ENCODE measurements at places on chromosomes 16 and 17.

DNA sequence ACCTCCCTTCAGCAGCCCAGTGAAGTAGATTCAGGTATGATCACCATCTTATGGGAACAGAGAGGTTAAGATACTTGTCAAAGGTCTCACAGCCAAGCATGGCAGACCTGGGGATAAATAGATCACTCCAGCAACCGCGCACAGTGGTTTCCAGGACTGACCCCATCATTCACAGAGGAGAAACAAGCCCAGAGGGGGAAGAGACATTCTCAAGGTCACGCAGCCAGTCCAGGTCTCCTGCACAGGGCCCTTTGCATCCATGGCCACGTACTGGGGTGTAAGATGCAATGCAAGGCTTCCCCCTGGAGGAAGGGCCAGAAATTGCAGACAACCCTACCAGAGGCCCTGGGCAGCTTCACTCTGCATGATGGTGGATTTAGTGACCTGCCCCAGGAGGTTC is 19.9 kb downstream of the TLE7 start:
- peak; percentile 46 for DNase-seq

DNA sequence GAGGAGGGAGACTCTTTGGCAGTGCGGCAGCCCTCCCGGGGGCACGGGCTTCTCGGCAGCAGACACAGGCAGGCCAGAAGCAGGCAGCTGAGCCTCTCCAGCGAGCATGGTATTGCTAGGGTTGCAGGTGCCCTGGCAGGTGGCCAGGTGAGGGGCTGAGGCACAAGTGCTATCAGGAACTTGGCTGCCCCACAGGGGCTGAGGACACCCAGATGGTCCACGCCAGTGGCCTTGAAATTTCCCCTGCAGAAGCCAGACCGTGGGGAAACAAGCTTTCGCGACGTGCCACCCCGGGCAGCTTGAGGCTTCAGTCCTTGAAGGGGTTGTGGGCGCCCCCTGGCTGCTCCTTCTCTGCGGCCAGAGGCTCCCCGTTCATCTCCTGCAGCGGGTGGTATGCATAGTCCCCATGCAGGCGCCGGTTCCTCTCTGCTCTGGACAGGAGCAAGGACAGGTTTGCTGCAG is 8.5 kb downstream of the NAGPA start:
- DNase-seq, result no peak

DNA sequence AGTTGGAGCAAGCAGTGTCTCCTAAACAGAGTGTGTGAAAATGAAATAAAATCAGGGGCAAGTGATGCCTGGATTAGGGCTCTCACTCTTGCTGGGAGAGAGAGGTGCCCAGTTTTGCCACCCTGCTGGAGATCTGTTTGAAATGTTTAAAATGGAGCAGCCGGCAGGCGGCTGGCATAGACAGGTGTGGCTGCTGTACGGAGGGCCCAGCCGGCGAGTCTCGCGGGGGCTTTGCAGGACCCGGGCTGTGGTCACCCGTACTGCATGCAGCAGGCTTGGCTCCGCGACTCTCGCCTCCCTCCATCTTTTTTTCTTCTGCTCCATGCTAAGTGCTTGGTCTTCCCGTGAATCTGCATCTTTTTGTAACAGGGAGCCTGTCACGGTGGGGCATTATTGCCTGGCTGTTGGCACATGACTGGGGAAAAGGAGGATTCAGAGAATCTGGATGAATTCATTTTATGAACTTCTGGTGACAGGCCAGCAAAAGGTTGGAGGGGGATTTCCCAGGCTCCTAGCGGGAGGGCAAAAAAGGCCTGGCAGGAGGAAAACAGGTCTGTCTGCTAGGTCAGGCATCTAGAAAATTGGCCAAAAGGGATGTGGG is 1.8 kb downstream of the ZNRF1 start:
- no peak for DNase-seq

DNA sequence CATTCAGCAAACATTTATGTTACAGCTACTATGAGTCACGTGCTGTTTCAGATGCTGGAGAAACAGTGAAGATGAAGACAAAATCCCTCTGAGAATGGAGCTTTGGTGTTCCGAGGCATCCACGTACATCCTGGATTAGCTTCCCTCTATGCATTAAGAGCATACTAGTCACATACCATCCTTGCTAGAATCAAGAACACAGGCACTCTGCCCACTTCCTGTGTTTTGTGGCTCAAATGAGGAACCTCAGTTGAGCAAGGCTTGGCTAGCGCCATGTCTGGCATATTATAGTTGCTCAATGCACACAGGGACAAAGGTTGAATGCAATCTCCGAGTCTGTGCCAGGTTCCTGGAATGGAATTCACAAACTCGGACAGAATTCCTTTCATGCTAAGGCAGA is 297.5 kb downstream of the XYLT1 start:
- DNase-seq, result no peak

- DNase-seq, result no peak
Observed at GRCh38 chr17:44601539-44601938, 44.3 kb downstream of the FZD2 start.

DNA sequence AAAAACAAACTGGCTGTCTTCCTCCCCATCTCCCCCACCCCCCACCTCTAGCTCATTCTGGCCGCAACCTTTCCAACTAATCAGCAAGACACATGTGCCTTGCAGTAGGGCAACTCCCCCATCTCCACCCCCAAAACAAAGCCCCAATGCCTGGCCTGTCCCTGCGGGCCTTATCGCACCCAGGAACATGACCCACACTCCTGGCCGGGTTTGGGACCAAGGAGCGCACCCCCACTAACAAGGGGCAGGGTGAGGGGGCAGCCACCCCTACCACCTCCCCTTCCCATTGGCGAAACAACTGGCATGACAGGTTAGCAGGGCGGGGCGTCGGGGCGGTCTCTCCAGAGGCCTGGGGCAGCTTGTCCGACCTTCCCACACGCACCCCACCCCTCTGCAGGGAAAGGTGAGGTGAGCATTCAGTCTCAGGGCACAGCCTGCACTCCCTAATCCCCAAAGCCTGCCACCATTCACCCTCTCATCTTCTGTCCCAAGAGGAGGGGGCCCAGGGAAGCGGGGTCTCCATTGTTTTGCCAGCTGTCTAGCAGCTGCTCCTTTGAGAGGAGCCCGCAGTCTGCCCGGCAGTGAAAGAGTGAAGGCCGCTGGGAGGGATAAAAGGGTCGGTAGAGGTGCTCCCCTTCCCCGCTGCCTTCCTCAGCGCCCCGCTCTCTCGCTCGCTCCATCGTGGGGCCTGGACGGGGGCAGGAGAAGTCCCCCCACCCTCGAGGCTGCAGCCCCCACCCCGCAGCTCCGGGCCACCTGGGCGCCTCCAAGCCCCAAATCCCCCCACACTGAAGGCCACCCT is 765 bp downstream of the MYO18A start:
- DNase-seq, result no peak

Measured in activated naive CD4-positive, alpha-beta T cell treated with anti-CD3 and anti-CD28 coated beads, Interleukin-2, amount 50 U/mL, for 72 hours (primary cell).